ENCODE measurements at places on chromosomes 16 and 17.

DNA sequence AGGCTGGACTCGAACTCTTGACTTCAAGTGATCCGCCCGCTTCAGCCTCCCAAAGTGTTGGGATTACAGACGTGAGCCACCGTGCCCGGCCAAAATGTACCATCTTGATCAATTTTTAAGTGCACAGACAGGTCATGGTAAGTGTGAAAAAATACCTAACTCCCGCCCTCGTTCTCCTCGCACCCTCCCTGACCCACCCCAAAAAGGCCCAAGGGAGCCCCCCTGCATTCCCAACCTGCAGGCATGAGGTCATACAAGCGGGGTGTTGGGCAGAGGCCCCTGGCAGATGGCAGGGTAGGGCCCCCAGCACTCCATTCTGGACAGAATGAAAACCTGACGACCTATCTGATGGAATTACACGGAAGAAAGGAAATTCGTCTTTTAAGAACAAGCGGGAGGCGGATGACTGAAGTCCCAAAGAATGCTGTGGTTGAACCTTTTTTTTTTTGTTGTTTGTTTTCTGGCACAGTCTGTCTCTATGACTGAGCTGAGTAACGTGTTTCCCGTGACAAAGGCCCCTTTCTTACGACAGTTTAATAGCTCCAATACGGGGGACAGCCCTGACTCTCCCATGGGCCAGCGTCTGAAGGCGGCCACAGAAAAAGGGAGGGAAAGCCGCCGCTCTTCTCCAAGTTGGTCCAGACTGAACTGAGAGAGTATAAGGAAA, 376.4 kb downstream of the SLC39A11 start:
- peak; percentile 78 for DNase-seq

- DNase-seq, result no peak
Observed at GRCh38 chr16:11361701-11362451, 16.6 kb downstream of the RMI2 start.

DNA sequence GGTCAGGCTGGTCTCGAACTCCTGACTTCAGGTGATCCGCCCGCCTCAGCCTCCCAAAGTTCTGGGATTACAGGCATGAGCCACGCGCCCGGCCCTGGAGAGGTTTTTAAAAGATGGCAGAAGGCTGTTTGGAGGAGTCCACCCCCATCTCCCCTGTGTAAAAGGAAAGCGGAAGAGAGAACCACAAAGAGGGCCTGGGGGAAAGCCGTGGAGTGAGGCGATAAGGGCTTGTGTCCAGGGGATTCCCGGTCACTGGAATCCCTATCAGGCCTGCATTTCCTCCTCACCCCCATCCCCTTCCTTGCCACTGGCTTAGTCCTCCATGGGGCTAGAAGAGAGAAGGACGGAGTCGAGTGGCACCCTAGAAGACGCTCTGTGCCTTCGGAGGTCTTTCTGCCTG, at the start of gene GP1BA:
GP1BA (plus strand) TSS at position 315 of the 400 bp plus-strand sequence. CDS start 328 bp downstream, outside the sequence.
- DNase-seq, result no peak

- peak; percentile 11 for DNase-seq
Observed at GRCh38 chr16:46743232-46743719, 4.9 kb downstream of the MYLK3 start.

DNA sequence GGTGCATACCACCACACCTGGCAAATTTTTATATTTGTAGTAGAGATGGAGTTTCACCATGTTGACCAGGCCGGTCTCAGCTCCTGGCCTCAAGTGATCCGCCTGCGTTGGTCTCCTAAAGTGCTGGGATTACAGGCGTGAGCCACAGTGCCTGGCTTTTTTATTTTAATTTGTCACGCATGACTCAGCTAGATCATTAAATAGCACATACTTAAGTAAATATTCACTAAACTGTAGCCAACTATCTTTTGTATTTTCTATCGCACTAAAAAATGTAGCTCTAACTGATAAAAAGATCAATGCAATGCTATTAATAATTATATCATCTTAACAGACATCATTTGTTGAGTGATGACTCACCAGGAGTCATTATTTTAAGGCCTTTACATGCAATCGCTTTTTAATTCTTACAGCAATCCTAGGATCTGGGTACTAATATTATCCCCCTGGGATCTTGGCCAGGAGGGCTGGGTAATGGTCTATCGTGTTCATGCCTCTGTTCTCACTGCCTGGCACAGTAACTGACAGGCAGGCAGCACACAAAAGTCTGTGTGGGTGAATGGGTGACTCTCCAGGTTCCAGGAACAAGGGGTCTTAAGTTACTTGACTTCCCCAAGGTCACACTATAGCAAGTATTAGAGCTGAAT, 693.5 kb upstream of the EEF2KMT start:
- no peak for DNase-seq

GRCh38 chr17:36689089-36689667, 87.8 kb downstream of the MRM1 start:
- no peak for DNase-seq

DNA sequence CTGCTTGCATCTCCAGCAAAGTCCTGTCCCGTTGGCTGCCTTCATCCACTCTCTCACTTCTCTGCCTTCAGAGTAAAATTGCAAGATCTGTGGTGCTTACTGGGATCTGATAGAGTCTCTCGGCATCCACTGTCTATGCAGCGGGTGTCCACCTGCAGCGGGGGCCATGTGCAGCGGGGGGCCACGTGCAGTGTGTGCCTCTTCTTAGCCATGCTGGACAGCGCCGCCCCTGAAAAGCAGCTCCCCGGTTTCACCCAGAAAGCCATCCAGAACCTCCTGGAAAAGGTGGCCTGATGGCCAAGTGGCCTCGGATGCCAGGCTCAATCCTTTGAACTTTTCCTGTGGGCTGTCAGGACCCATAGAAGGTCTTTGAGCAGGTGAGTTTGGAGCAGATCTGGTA, 9.5 kb downstream of the STX4 start:
- DNase-seq, result no peak

GRCh38 chr16:78353640-78354275, 254.3 kb downstream of the WWOX start:
- DNase-seq, result no peak

DNA sequence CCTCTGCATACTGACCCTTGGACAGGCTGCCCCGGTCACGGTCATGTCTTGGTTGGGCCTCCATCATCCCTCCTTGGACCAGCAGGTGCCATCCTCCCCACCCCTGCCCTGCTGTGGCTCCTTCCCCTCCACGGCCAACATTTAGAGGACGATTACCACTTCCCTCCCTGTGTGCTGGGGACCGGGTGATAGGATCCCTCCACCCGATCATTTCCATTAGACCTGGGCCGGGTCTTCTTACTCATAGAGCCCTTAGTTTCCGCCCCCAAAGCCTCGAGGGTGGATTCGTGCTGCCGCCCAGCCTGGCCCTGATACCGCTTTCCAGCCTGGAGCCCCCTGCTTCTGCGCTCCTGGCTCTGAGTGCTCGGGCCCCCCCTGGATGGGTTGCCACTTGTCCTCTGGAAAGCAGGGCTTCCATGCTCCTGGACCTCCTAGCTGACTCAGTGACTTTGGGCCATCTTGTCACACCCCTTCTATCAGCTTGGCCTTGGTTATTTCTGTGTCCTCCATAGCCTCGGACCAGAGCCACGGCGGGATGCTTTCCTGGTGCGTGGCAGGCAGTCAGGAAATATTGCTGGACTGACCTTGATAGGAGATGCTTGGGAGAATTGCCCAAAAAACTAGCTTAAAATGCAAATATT, 171.4 kb downstream of the SEC14L1 start:
- DNase-seq, result no peak

GRCh38 chr16:3548859-3549258, 28.3 kb downstream of the NLRC3 start:
- no peak for DNase-seq

GRCh38 chr16:78434401-78434800, 334.9 kb downstream of the WWOX start:
- no peak for DNase-seq

- no peak for DNase-seq
Observed at GRCh38 chr17:80424261-80424660, 9.3 kb downstream of the ENDOV start.

- DNase-seq, result no peak
Observed at GRCh38 chr17:18974407-18975149, 22.6 kb downstream of the SLC5A10 start.

- DNase-seq, result no peak
Observed at GRCh38 chr17:50358177-50358576, 12.3 kb downstream of the XYLT2 start.

GRCh38 chr16:55817236-55817912, 15.5 kb downstream of the CES1 start:
- DNase-seq, result no peak

DNA sequence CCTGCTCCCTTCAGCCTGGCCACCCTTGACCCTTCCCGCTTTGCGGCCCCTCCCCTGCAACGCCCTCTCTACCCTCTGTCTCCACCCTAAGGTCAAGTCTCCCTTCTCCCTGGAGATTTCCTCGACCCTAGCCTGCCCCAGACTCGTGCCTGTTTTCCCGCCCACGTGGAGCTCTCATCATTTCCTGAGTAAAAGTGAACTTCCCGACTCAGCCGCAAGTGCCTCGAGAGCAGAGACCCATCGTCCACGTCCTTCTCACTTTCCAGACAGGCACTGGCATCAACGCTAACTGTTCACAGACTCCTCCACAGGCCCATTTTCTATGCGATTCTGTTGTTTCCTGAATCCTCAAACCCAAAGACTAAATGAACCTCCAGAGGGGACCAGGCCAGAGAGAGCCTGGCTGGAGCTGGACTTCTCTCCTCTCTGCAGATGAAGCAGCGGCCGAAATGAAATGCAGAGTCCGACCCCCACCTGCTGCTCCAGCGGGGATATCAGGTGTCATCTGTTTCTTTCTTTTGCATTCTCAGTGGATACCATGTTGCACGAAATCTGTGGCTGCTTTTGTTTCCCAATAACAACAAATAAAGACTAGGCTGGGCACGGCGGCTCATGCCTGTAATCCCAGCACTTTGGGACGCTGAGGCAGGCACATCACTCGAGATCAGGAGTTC, 52.5 kb downstream of the RTN4RL1 start:
- no peak for DNase-seq

DNA sequence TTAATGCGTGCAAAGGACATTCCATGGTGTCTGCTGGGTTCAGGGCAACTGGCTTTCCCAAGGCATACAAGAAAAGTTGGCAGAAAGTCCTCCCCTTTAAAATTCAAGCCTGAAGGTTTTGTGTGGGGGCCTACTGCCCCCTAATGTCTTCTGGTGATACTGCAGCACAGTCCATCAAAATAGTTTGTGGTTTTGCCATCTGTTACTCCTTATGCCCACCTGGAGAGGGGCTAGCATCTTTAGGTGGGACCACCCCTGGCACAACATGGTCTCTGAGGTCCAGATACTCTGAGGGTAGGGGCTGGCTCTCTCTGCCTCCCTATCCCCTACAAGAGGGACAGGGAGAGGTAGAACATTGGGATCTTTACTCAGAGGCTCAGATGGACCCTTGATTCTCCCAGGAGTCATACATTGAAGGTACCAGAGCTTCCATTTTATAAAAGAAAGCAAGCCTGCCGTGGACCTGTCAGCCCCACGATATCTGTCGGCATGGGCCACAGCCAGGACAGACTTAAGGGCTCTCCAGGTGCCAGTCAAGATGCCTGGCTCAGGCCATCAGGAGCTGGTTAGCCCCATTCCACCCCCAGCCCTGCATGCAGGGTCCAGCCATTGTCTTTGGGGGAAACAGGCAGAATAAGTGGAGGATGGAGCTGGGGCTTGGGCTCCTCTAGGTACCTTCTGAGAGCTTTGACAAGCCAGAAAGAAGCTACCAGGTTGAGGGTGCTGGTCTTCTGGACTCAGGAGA, 6.3 kb downstream of the ESRP2 start:
- DNase-seq, result peak; percentile 34

DNA sequence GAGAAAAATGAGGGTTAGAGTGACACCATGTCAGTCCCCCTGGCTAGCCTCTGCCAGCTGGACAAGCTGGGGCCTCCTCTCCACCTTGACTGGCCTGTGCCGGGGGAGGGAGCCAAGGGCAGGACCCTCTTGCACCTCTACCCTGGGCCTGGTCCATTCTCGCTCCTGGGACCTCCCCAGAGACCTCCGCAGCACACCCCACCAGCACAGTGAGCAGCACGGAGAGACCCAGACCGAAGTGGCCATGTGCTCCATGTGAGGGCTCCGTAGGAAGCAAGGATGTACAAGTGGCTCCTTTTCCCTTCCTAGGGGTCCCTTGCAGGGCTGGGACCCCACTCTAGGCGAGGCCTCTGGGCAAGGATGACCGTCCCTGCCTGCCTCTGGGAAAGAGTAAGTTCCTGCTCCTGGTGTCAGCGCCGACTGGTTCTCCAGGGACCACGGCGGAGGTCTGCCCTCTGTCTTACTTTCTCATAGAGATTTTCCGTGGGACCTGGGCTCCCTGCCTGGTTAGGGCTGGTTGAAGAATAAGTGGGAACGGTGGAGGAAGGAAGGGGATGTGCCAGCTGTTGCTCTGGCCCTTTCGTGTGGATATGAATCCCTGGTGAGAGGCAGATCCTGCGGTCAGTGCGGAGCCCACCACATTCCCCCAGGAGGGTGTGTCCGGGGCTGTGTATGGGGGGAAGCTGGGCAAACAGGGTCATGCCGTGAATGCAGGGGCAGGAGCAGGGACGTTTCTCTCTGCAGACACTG, 124.2 kb downstream of the METRNL start:
- no peak for DNase-seq

- DNase-seq, result no peak
Observed at GRCh38 chr17:63082273-63082861, 116.3 kb downstream of the TANC2 start.

GRCh38 chr17:37274461-37274860, 101.3 kb upstream of the C17orf78 start:
- no peak for DNase-seq

GRCh38 chr17:31321966-31322365, 544 bp upstream of the EVI2A start:
- no peak for DNase-seq
